ENCODE measurements at places on chromosomes 5 and 9. TPM values are rescaled to one million over a fixed set of nuclear protein-coding genes. Genes with fewer than 3 reads are reported as not detected.

- DNase-seq, result no peak
Measured at GRCh38 chr5:122702524-122702875, 72.4 kb upstream of the SNX2 start.

- DNase-seq, result no peak
Measured at GRCh38 chr5:170361116-170361515, 28.1 kb downstream of the KCNMB1 start.

DNA sequence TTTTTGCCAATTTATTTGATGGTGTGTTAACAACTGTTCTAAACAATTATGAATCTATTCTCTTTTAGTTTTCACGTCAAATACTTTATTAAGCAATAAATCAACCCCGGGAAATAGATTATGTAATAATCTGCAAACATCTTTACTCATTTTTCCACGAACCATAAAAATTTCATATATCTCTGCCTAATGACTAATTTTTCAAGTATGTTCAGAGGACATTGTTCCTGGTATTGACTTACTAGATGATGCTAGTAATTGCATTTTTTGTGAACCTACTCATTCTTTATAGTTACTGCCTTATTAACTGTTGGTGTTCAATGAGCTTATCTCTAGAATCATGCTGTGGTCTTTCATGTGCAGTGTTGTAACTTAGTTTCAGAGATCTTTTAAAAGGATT lies 41.0 kb upstream of the FBN2 start:
- no peak for DNase-seq

Gene GDA
- total RNA-seq, result 3.1 TPM

DNA sequence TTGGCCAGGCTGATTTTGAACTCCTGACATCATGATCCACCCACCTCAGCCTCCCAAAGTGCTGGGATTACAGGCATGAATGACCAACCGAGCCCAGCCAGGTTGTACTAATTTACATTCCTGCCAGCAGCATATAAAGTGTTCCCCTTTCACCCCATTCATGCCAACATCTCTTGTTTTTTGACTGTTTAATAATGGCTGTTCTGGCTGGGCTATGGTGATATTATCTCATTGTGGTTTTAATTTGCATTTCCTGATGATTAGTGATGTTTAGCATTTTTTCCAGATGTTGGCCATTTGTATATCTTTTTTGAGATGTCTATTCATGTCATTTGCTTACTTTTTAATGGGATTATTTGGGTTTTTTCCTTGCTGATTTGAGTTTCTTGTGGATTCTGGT lies 87.3 kb downstream of the INVS start:
- no peak for DNase-seq

Gene INSL4
- not detected for total RNA-seq

Gene FAM114A2
- total RNA-seq, result 34.9 TPM

Gene SLC6A7
- not detected for total RNA-seq

Gene FCN2
- total RNA-seq, result not detected

GRCh38 chr9:115804206-115804605 lies 349.4 kb upstream of the PAPPA start:
- DNase-seq, result no peak

GRCh38 chr5:153745778-153746395 lies 255.4 kb downstream of the GRIA1 start:
- no peak for DNase-seq

GRCh38 chr9:116204252-116204882 lies 50.8 kb downstream of the PAPPA start:
- DNase-seq, result no peak

Gene CCL27
- not detected for total RNA-seq

- no peak for DNase-seq
Measured at GRCh38 chr5:126067404-126067803, 355.8 kb upstream of the GRAMD2B start.

Gene FST
- total RNA-seq, result 10.6 TPM

Measured in Right ventricle myocardium inferior (tissue), 1 donor.